ENCODE measurements at places on chromosomes 12 and 14.

DNA sequence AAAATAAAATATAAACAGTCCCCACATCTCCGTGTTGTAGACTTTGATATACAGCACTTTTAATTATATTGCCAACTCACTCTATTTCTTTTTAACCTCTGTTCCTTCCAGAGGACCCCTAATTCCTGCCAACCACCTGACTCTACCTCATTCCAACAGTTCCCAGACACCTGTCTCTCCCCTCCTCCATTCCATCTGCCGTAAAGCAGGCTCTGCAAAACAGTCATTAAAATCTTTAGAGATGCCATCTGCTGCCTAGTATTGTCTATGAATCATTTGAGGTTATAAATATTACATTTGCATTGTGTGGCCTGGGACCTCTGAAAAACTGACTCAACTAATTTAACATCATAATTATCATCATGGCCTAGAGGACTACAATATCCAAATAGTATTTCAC, 148.8 kb upstream of the DCN start:
- no peak for DNase-seq

- DNase-seq, result peak; percentile 30
Observed at GRCh38 chr12:124928095-124928911, 13.9 kb upstream of the UBC start.

- no peak for DNase-seq
Observed at GRCh38 chr14:58690801-58691516, 53.2 kb downstream of the DACT1 start.

- no peak for DNase-seq
Observed at GRCh38 chr12:102215992-102216691, 18.5 kb upstream of the PMCH start.

DNA sequence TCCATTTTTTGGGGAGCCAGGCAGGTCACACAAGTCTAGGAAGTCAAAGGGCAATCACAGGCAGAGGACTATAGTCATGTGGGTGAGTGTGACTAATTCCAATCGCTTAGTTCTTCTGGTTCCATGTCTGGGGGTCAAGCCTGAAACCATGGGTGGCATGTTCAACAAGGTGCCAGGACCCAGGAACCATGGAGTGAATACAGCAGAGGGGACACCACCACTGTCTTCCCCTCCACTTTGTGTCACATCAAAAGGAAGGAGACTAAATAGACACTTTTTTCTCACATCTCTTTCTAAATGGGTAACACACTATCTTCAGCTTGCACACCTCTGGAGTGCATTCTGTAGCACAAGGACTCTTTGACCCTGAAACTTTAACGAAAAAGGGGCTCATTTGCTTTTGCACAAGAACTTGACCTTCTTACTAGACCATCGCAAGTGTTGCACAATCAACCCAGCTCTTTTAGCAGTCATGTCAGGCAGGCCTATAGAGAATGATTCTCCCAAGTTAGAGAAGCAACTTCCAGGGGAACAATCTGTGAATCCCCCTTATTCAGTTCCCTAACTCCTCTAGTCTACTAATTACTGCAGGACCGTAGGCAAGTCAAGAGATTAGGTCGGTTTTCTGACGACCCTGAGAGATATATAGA, 398.7 kb downstream of the NELL2 start:
- DNase-seq, result no peak

DNA sequence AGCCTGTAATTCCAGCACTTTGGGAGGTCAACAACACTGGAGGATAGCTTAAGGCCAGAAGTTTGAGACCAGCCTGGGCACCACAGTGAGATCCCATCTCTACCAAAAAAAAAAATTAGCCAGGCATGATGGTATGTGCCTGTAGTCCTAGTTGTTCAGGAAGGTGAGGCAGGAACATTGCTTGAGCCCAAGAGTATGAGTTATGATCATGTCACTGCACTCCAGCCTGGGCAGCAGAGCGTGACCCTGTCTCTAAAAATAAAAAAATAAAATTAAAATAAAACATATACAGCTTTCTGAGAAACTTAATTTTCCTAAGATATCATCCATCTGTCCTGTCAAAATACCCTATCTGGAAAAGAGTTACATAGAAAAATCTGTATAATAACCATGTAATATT, 38.9 kb downstream of the EML5 start:
- DNase-seq, result no peak

- no peak for DNase-seq
Observed at GRCh38 chr14:44640416-44640815, 133.3 kb upstream of the FSCB start.

- DNase-seq, result no peak
Observed at GRCh38 chr12:92977326-92977725, 48.2 kb upstream of the EEA1 start.

- DNase-seq, result no peak
Observed at GRCh38 chr12:120115692-120116440, 687 bp downstream of the RAB35 start.

DNA sequence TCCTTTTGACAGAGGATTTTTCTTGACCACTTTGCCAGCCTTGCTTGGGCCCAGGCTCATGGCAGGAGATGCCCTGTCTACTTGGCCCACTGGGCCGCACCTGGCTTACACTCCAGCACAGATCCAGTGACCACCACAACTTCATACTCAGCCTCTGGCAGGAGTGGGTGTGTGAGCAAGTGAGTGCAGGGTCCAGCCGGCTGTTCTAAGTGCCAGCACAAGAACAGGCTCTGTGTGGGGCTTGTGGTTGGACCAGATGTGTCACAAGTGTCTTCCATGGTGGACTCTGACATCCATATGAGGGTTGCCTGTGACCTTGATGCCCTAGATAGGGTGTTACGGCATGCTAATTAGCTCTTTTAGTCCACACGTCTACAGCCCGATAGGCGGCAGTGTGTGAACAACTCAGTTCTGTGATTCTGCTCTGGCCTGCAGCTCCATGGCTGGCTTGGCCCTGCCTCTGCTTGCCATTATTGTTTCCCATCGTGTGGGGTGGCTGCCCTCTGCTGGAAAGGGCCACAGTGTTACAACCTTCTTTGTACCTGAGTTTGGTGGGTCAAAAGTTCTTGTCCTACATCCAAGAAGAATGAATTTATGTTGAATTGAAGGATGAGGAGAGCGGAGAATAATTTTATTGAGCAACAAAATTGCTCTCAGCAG, 1089.1 kb downstream of the SLC6A15 start:
- peak; percentile 4 for DNase-seq

- DNase-seq, result peak; percentile 59
Observed at GRCh38 chr12:62793256-62794217, 141.4 kb downstream of the PPM1H start.

- DNase-seq, result no peak
Observed at GRCh38 chr14:83470959-83471695, 1937.5 kb upstream of the SEL1L start.

DNA sequence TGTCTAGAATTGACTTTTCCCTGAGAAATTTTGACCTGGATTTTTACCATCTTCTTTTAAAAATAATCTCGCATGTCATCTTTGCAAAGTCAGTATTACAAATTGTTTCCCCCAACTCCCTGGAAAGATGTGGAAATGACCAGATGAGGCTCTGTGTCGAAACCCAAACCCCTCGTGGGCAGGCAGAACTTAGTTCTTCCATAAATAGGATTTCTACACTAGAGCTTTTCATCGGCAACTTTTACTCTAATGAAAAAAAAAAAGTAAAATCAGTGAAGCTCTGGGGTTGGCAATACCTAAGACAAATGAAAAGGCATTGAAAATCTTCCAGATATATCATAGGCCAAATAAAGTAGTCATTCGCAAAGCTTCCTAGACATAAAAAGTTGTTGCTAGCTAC, 17.0 kb downstream of the SSPN start:
- DNase-seq, result no peak

- no peak for DNase-seq
Observed at GRCh38 chr14:89013098-89013504, 188.7 kb downstream of the TTC8 start.

GRCh38 chr12:103282124-103282523, 213.6 kb downstream of the C12orf42 start:
- no peak for DNase-seq

- DNase-seq, result no peak
Observed at GRCh38 chr12:124539084-124540041, 28.0 kb downstream of the NCOR2 start.

- no peak for DNase-seq
Observed at GRCh38 chr12:88591343-88591742, 11.1 kb upstream of the KITLG start.

DNA sequence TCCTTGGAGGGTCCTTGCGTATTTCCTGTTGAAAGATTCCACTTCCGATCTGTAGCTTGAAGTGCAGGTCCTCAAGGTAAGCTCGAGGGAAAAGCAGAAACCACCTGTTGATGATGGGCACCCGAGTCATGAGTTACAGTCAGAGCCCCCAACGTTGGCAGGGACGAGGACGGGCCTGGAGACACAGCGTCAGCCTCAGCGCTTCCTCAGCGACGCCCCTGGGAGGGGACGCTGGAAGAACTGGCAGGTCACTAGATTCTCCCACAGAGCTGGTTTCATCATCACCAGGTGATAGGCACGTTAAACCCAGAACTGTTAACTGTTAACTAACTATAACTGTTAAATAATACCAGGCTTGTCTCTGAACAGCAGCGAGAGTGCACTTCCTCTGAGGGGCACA, 101.8 kb downstream of the TNFAIP2 start:
- DNase-seq, result no peak

- no peak for DNase-seq
Observed at GRCh38 chr12:87988534-87988933, 40.7 kb downstream of the C12orf50 start.

GRCh38 chr14:64873506-64874219, 6.0 kb downstream of the SPTB start:
- DNase-seq, result no peak

GRCh38 chr12:118874698-118875548, 106.4 kb upstream of the SRRM4 start:
- no peak for DNase-seq

DNA sequence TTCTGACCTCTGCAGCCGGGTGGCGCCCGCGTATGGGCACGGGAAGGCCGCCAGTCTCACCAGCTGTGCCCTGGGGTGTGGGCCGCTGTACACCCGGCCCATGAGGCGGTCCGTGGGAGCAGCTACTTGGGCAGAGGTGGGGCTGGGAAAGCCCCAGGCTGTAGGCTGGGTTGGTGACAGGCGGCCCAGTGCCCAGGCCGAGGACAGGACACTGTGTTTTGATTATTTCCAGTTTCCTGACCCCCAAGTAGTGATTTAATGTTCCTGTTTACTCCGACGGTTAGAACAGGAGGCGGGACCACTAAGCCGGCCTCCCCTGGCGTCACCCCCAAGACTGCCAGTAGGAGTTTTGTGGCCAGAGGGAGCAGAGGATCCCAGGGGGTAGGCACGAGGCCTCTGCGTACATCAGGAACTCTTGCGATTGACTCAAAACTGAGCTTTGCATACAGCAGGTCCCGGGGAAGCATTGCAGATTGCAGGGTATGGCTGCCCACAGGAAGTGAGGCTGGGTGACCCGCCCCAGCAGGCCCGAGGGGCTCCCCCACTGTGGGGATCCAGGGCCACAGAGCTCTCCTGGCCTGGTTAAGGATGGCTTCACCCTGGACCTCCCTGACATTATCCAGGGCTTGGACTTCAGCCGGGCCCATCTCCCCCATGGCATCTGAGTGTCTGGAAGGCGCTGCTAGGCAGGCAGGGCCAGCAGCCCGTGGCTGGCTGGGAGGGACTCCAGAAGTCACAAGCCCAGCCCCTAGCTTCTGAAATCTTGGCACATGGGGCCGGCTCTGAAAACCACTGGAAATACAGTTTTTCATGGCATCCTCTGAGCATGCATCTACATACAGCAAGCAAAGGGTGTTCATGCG, 42.5 kb upstream of the DIO3 start:
- DNase-seq, result no peak

GRCh38 chr14:56065621-56066290, 52.5 kb upstream of the PELI2 start:
- DNase-seq, result no peak

DNA sequence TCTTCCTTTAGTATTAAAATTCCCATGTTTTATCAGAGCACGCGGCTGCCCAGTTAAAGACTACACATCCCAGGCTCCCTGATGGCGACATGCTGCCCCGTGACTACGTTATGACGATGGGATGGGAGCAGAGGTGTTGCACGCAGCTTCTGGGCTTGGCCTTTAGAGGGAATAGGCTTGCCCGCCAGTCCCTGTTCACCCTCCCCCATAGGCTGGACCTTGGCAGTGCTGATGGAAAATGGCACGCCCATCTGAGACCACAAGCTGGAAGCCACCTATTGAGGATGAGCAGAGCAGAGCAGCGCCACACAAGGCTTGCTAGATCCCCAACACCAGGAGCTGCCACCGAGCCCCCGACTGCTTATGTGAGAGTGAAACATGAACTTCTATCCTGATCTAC, 24.7 kb downstream of the TTC7B start:
- DNase-seq, result no peak

- DNase-seq, result no peak
Observed at GRCh38 chr12:5713599-5714081, 231.4 kb downstream of the ANO2 start.

DNA sequence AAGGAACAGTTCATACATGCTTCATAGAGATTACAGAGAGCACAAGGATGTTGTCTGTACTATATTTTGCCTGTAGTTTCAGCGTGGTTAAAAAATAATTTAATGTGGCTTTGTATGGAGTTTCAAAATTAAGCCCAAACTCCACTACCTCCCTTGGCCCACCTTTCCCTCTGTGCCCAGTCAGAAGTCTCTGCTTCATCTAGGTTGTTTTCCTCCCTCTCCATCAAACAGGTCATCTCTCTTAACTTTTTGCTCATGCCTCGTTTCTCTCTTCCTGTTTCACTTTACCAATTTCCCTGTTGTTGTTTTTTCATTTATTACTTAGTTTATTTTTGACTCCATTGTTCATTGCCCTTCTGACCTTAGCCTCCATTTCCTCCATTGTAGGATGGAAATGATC, 94.9 kb upstream of the NEDD1 start:
- DNase-seq, result no peak

GRCh38 chr12:28993720-28994119, 155.4 kb upstream of the FAR2 start:
- DNase-seq, result no peak

DNA sequence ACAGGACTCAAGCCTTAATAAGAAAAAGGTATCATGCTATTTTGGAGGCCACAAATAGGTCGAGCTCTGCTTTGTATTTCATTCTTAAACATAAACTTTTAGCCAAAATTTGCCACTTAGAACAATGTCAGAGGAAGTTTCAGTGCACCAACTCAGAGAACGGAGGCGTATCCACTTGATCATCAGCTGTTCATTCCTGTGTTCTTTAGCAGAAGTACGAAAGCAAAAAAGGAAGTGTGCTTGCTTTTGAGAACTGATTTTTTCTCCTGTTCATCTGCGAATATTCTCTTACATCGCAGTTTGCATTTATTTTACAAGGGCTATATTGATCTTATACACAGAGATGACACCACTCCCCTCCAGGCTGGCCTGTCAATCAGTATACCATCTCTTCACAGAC, 188.6 kb upstream of the SOX5 start:
- no peak for DNase-seq

GRCh38 chr12:118398940-118399339, 22.6 kb downstream of the SUDS3 start:
- DNase-seq, result no peak

DNA sequence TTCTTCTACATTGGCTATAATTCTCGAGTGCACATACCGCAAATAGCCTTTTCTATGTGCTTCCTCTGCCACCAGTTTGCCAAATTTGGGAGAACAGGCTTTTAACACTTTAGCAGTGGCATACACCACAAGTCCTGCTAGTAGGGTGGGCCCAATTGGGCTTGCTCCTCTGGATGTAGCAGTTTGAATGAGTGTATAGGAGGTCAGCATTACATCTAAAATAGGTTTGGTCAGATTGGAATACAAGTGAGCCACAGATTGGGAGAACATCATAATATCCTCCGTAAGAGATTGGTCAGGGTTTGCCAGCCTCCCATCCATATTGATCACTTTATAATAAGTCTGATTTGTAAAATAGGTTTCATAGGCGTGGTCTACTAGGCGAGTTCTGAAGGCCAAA, 902 bp downstream of the ABCD2 start:
- DNase-seq, result no peak
